ENCODE measurements at places on chromosomes 5 and 9. TPM values are rescaled to one million over a fixed set of nuclear protein-coding genes. Genes with fewer than 3 reads are reported as not detected.
A peak's percentile ranks its signal among the peaks of the same experiment; 100 is the strongest.

GRCh38 chr9:89482056-89482851 lies 15.7 kb downstream of the SEMA4D start:
- no peak for DNase-seq
- no peaks in the 10 kb centered on the region for H3K36me3 ChIP-seq
- H3K27ac ChIP-seq, result no peak overlapping the region
- H3K4me3 ChIP-seq, result no peak overlapping the region
- H3K27me3 ChIP-seq, result no peaks in the 10 kb centered on the region

DNA sequence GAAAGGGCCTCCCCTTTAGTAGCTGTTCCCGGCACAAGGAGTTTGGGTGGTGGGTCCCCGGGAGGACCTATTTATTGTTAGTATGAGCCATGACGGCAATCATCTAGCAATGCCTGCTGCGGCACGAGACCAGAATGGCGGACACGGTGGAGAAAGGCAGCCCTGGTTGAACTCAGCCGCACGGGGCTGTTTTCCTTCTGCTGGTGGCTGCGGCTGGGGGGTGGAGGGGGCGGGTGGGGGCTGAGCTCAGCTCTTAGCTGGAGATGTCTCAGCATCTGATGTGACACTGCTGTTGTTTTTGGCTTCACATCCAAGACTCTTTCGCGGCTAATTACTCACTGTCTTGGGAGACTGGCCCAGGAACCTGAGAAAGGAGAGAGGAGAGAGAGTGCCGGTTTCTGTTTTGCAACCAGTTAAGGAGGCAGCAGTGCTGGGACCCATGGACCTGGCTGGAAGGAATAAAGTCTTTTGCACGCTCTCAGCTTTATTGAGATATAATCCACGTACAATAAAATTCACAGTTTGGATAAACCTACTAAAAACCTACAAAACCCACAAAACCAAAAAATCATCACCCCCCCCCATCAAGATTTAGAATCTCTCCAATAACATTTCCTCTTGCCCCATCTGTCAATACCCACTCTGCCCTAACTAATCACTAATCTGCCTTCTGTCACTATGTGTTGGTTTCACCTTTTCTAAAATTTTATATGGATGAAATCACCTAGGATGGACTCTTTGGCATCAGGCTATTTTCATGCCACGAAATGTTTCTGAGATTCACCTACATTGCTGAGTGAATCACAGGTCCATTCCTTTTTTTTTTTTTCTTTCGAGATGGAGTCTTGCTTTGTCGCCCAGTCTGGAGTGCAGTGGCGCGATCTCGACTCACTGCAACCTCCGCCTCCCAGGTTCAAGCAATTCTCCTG lies 81.8 kb upstream of the NEURL1B start:
- DNase-seq, result peak; percentile 71
- peaks cover 48% of the 10 kb centered on the region for H3K4me1 ChIP-seq
- H3K27me3 ChIP-seq, result no peaks in the 10 kb centered on the region
- H3K27ac ChIP-seq, result peak overlapping the region; percentile 87
- H3K4me3 ChIP-seq, result peak overlapping the region; percentile 41

- no peak overlapping the region for H3K27ac ChIP-seq
- no peaks in the 10 kb centered on the region for H3K36me3 ChIP-seq
- no peaks in the 10 kb centered on the region for H3K4me1 ChIP-seq
- H3K27me3 ChIP-seq, result no peaks in the 10 kb centered on the region
Measured at GRCh38 chr5:170408226-170408625, 19.1 kb upstream of the KCNMB1 start.

DNA sequence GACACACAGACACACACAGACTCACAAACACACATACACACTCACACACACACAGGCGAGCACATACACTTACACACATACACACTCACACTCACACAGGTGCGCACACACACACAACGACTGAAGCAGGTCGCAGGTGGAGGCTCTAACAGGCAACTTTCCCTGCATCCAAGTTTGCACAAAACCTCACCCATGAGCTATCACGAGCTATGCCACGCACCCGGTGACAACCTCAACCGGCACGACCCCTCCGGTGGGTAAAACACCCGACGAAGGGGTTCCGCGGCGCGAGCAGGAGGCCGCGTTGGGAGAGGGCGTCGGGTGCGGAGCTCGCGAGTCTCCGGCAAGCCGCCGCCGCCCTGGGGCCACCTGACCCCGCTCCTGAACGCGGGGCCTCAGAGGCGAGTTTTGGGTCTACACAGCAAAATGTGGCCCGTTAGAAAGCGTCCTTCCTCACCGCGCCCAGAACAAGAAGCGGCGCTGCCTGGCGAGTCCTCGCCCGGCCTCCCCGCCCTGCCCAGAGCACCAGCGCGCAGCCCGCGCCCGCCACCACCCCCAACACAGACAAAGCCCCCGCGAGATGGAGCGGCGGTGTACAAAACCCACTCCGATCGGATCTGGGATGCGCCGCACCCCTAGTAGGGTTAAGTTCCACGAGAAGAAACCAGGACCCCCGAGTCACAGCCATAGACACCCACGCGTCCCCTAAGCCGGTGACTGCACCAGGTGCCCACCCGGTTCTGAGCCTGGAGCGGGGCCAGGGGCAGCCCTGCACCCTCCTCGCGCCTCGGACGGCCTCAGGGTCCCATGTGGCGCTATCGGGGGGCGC lies 665 bp downstream of the SLC6A3 start:
- no peak for DNase-seq
- H3K4me3 ChIP-seq, result peak overlapping the region; percentile 44
- H3K27me3 ChIP-seq, result peaks cover 100% of the 10 kb centered on the region
- no peaks in the 10 kb centered on the region for H3K36me3 ChIP-seq
- H3K27ac ChIP-seq, result no peak overlapping the region

- H3K36me3 ChIP-seq, result no peaks in the 10 kb centered on the region
- no peak overlapping the region for H3K4me3 ChIP-seq
- peaks cover 69% of the 10 kb centered on the region for H3K4me1 ChIP-seq
- DNase-seq, result peak; percentile 50
- no peak overlapping the region for H3K27ac ChIP-seq
Measured at GRCh38 chr9:93620881-93621820, 44.8 kb downstream of the PHF2 start.

GRCh38 chr9:108634672-108635462 lies 220.9 kb downstream of the ACTL7B start:
- no peaks in the 10 kb centered on the region for H3K4me1 ChIP-seq
- H3K36me3 ChIP-seq, result no peaks in the 10 kb centered on the region
- H3K4me3 ChIP-seq, result no peak overlapping the region
- DNase-seq, result no peak

DNA sequence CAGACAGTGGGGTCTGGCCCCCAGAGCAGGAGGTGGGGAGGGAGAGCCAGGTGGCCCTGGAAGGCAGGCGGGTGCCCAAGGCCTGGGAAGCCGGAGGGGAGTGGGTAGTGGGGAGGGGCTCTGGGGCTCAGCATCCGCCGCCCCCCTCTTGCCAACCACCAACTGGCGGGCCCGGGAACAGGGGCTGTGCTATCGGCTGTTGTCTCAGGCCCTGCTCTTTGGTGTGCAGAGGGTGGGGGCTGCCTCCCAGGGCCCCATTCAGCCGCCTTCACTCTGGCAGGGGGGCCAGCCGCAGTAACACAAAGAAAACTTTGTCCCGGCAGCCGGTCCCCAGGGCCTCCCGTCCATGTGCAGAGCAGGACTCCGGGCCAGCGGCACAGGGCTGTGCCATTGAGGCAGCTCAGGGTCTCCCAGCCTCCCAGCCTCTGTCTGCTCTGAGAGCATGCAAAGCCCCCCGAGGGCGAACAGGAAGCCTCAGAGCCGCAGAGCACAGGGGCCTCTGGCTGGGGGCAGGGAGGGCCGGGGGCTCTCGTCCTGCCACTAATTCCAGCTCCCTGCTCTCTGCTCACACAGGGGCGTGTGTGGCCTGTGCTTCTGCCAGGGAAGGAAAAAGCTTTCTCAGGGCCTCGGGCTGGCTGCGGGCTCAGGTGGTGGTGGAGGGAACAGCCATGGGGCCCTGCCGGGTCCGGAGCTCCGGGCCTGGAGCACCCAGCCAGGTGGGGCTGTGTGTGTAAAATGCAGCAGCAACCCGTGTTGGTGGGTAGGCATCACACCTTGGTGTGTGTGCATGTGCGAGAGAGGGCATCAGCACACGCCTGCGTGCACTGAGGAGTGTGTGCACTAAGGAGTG lies 54.2 kb upstream of the NOTCH1 start:
- H3K36me3 ChIP-seq, result no peaks in the 10 kb centered on the region
- H3K4me3 ChIP-seq, result no peak overlapping the region
- H3K27me3 ChIP-seq, result no peaks in the 10 kb centered on the region

DNA sequence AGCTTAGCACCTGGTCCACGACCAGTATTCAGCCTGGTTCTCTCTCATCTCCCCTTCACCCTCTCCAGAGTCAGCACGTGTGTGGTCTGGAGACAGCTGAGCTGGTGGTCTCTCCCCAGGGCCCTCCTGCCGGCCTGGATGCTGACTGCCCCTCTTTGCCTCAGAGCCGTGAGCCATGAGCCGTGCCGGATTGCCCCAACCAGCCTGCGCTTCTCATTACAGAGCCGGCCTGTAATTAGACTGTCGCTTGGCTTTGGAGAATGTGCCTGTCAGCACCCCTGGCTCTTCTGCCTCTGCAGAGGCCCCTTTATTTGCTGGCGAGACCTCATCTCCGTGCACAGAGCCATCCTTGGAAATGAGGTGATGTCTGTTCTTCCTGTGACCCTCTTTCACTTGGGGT lies 118.7 kb upstream of the BOD1 start:
- H3K27me3 ChIP-seq, result no peaks in the 10 kb centered on the region
- no peak overlapping the region for H3K27ac ChIP-seq
- DNase-seq, result no peak
- H3K4me3 ChIP-seq, result no peak overlapping the region
- H3K4me1 ChIP-seq, result no peaks in the 10 kb centered on the region

- H3K36me3 ChIP-seq, result no peaks in the 10 kb centered on the region
- H3K4me3 ChIP-seq, result no peak overlapping the region
- H3K4me1 ChIP-seq, result no peaks in the 10 kb centered on the region
- H3K27me3 ChIP-seq, result no peaks in the 10 kb centered on the region
Measured at GRCh38 chr5:60243713-60244112, 350.2 kb upstream of the PDE4D start.

- peaks cover 46% of the 10 kb centered on the region for H3K4me1 ChIP-seq
- H3K36me3 ChIP-seq, result no peaks in the 10 kb centered on the region
- peaks cover 20% of the 10 kb centered on the region for H3K27me3 ChIP-seq
- H3K27ac ChIP-seq, result peak overlapping the region; percentile 38
- H3K4me3 ChIP-seq, result no peak overlapping the region
Measured at GRCh38 chr5:179267071-179267670, 78.1 kb downstream of the ADAMTS2 start.

DNA sequence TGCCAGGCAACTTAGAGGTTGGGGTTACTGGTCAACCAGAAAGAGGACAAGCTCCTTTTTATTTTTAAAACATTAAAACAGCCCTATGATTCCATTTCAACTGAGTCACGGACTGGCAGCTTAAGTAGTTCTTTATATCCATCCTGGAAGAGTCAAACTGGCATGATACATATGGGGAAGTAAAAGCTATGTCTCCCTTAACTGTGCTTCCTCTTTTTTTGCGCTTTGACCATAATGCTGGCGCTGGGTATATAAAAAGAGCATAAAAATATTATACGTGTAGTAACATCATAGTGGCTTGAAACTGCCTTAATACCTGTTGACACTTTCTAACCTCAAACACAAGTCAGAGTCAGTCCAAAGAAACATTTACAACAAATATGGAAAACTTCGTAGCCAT lies 274.4 kb downstream of the CSNK1G3 start:
- DNase-seq, result no peak
- no peaks in the 10 kb centered on the region for H3K27me3 ChIP-seq
- no peaks in the 10 kb centered on the region for H3K36me3 ChIP-seq
- H3K27ac ChIP-seq, result no peak overlapping the region
- H3K4me3 ChIP-seq, result no peak overlapping the region

DNA sequence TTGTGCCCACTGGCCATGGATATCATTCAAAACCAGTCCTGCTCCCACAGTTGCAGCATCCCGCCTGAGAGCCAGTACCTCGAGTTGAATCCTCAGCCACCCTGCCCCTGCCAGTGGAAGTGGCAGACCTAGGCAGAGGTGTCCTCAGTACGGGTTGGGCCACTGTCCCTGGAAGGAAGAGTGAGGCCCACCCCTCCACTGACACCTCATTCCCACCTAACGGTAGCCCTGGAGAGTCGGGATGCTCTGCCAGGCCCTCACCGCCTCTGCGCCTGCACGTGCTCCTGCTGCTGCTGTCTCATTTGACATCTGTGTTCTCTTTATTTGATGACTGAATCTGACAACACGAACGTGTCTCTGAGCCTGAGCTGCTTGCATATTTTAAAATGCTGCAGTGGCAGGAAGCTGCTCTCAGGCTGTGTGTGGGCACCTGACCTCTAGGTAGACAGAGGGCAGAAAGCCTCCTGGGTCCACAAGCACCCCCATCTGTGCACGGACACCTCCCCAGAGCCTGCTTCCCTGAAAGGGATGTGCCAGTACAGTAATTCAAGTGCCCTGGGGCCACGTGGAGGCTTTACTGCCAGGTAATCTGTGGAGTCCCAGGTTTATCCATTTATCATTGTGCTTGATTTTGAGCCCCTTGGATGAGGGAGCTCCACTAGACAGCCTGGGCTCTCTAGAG lies 194.7 kb downstream of the CACNA1B start:
- no peak for DNase-seq
- H3K4me1 ChIP-seq, result no peaks in the 10 kb centered on the region
- no peak overlapping the region for H3K4me3 ChIP-seq

- no peak for DNase-seq
- H3K4me3 ChIP-seq, result no peak overlapping the region
- no peaks in the 10 kb centered on the region for H3K27me3 ChIP-seq
- H3K4me1 ChIP-seq, result peaks cover 83% of the 10 kb centered on the region
Measured at GRCh38 chr5:79794347-79794746, 104.7 kb downstream of the CMYA5 start.

GRCh38 chr5:78064941-78065472 lies 229.5 kb downstream of the AP3B1 start:
- H3K4me3 ChIP-seq, result no peak overlapping the region
- no peak overlapping the region for H3K27ac ChIP-seq
- H3K4me1 ChIP-seq, result no peaks in the 10 kb centered on the region
- no peak for DNase-seq

DNA sequence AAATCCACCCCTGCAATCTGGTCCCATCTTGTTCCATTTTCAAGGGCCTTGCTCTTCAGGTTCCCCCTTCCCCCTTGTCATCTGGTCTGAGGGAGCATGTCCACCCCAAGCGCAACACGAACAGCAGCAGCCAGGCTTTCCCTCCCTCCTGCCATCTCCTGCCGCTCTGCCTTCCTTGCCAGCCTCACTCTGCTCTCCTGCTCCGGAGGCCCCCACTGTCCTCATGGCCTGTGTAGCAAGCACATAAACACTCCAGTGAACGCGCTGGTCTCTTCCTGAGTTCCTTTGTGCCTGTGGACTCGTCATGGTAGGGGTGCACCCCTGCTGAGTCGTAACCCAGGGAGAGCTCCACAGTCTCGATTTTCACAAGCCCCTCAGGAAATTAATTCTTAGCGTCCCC lies 29.9 kb downstream of the TENT4A start:
- no peaks in the 10 kb centered on the region for H3K27me3 ChIP-seq
- peaks cover 66% of the 10 kb centered on the region for H3K36me3 ChIP-seq
- no peak overlapping the region for H3K4me3 ChIP-seq
- no peak for DNase-seq
- no peak overlapping the region for H3K27ac ChIP-seq

- no peaks in the 10 kb centered on the region for H3K27me3 ChIP-seq
- peak; percentile 88 for DNase-seq
- peak overlapping the region; percentile 50 for H3K4me3 ChIP-seq
- H3K36me3 ChIP-seq, result peaks cover 63% of the 10 kb centered on the region
- peaks cover 76% of the 10 kb centered on the region for H3K4me1 ChIP-seq
Measured at GRCh38 chr9:128892221-128892921, 10.4 kb downstream of the LRRC8A start.

Gene PCDHGC5
- total RNA-seq, result 2.9 TPM

Gene MZB1
- 0.58 TPM for total RNA-seq

Gene MARVELD2
- total RNA-seq, result 0.96 TPM

Gene NSD1
- total RNA-seq, result 40.8 TPM

Gene MARCOL
- not detected for total RNA-seq

Gene PFN3
- total RNA-seq, result not detected

Gene SLC27A6
- 61.1 TPM for total RNA-seq

Gene QRFP
- not detected for total RNA-seq

Gene LRRC70
- 0.77 TPM for total RNA-seq

Gene NR2F1-AS1
- 0.60 TPM for total RNA-seq

Gene IFNB1
- total RNA-seq, result not detected

Data from left ventricle myocardium inferior (tissue), 1 donor.